ENCODE measurements at places on chromosomes 6 and 20.

DNA sequence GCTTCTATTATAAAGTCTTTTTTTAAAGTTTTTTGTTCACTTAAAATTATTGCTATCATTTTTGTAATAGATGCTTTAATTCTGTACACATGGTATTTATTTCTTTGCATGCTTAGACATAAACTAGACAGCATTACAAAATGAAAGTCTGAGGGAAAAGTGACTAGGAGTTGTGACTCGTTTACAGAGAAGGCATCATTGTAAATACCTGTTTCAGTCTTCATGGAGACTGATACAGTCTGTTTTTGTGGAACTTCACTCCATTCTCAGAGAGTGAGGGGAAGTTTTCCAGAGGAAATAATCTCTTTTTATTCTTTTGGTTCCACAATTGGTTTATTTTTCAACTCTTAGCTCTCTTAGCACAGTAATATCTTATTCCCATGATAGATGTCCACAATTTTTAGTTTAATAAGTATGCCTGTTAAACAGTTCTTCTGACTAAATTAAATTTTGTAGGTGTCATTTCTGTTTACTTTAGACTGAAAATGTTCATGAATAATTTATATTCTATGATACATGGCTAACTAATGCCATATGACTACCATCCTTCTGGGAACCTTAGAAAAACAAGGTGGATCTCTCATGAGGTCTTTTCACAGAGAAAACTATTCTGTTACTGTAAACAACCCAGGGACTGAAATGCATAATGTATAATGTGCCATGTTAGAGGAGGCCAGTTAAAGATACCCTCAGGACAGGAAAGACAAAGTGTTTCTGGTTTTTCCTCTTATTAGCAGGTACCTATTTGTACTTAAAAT lies 69.2 kb downstream of the MYO6 start:
- no peak for DNase-seq

- no peak for DNase-seq
These were observed 882 bp upstream of the FAM184A start for GRCh38 chr6:119079283-119079809.

DNA sequence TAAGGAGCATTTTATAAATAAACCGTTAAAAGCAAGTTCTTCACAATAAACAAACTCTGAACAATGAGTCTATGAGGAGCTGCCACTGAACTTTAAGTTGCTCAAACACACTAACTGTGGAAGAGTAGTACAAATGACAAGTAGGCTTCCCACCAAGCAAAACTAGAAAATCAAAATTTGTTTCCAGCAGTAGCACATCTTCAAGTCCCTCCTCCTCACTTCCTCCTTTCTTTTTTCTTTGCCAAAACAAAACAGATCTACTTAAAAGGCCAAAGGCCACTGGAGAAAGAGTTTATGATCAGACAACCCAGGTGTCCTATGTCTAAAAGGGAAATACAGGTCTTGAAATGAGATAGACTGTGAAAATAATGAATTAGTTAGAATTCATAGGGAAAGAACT lies 17.1 kb upstream of the FAM135A start:
- DNase-seq, result no peak

GRCh38 chr6:155708100-155708499 lies 252.5 kb upstream of the NOX3 start:
- no peak for DNase-seq

DNA sequence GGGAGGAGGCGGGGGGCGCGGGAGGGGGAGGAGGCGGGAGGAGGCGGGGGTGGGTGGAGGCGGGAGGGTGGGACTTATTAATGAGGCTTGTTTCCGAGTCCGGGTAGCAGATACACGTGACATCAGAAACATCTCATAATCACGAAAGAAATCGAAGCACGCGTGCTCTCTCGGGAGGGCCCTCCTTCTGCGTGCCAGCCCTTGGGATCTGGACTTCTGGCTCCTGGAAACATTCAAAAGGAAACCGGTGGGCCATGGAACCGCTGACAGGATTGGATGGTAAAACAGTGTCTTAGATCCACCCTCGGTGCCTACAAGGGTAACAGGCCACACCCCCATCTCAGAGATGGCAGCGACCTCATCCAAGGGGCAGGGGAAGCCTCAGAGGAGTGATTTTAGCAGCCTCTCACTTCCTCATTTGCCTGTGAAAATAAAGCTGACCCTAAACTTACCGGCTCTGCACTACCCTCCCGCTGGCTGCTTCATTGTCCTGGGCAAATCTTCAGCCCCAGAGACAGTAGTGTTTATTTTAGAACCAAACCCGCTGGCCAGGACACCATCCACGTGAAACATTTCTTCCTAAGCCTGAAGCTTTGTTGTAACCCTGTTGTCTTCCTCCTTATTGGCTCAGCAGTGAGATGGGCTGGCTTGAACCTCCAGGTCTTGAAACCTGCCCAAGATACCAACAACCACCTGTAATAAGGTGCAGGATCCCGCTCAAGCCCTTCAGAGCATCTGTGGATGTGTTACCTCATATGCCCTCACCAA lies 97.5 kb downstream of the PSMG4 start:
- DNase-seq, result peak; percentile 71

GRCh38 chr20:15708984-15709598 lies 864.2 kb downstream of the KIF16B start:
- DNase-seq, result peak; percentile 97

- no peak for DNase-seq
These were observed 3.5 kb upstream of the SNAI1 start for GRCh38 chr20:49979030-49979832.

DNA sequence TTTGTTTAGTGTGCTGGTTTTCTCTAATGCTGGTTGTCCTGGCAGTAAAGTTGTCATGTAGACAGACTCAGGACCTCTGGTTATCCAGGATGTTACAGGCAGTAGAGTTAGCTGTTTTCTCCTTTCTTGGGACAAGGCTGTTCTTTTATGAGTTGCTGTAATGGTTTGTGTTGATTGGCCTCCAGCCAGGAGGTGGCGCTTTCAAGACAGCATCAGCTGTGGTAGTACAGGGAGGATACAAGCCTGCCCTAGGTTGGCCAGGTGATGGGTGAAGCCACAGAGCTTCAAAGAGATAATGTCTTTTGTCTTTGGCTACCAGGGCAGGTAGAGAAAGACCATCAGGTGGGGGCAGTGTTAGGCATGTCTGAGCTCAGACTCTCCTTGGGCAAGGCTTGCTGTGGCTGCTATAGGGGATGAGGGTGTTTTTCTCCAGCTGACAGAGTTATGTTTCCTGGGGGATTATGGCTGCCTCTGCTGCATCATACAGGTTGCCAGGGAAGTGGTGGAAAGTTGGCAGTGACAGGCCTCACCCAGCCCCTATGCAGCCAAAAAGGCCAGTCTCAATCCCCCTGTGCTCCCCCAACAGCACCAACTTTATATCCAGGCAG lies 127.2 kb upstream of the TAB2 start:
- DNase-seq, result peak; percentile 82

- DNase-seq, result no peak
These were observed 53.7 kb upstream of the STX16 start for GRCh38 chr20:58597249-58597891.

GRCh38 chr20:62159052-62159451 lies 15.5 kb downstream of the SS18L1 start:
- DNase-seq, result no peak

- DNase-seq, result no peak
These were observed 1.7 kb upstream of the ENTPD6 start for GRCh38 chr20:25193843-25194242.

GRCh38 chr6:28747631-28748157 lies 176.1 kb downstream of the TRIM27 start:
- peak; percentile 86 for DNase-seq

- DNase-seq, result no peak
These were observed 1.5 kb downstream of the PBX2 start for GRCh38 chr6:32188381-32189068.

- DNase-seq, result no peak
These were observed 15.7 kb upstream of the ENPP1 start for GRCh38 chr6:131792091-131792496.

DNA sequence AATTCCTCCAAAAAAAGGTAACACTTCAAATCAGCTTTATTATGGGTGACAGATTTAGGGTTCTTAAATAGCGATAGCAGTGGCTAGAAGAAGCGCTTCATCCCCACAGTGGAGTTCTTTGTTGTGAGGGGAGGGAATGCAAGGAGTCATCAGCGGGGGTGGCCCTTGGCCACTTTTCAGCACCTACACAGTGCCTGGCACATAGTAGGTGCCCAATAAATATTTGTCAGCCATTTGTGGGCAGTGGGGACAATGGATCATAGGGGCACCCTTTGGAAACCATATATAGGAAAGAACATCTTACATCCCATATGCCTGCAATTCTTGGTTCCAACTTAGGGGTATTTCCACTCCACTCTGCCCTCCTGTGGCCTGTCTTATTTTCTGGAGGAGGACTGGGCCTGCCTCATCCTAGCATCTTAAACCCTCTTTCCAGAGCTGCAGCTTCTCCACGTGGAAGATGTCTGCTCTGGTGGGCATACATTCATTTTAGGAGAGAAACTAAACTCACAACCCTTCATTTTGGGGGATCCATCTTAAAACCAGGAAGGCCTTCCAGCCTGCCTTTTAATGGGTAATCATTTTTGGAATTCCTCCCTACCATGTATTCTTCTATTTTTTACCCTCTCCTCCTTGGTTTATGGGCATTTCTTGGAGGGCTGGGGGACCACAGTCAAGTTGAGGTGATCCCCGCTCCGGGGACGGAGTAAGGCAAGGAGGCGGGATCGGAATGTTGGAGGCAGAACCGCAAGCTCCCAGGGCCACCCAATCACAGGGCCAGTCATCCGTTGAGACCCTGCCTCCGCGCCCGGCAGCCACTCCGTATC lies 2.6 kb upstream of the GPSM3 start:
- no peak for DNase-seq

DNA sequence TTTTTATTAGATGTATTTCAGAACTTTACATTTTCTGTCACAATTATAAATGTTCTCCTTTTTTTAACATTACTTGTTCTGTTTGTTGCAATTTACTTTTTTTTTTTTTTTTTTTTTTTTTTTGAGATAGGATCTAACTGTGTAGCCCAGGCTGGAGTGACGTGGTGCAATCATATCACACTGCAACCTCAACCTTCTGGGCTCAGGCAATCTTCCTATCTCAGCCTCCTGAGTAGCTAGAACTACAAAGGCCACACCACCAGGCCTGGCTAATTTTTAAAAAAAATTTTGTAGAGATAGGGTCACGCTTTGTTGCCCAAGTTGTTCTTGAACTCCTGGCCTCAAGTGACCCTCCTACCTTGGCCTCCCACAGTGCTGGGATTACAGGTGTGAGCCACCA lies 15.1 kb upstream of the MBOAT1 start:
- DNase-seq, result no peak

- DNase-seq, result no peak
These were observed 1118.5 kb upstream of the EYS start for GRCh38 chr6:66825539-66825938.
